HTR-8/SVneo (cell line): ENCODE measurements at places on chromosomes 7 and 10.

- DNase-seq: no peak
Measured at GRCh38 chr10:21888959-21889358, 114.6 kb downstream of the DNAJC1 start.

DNA sequence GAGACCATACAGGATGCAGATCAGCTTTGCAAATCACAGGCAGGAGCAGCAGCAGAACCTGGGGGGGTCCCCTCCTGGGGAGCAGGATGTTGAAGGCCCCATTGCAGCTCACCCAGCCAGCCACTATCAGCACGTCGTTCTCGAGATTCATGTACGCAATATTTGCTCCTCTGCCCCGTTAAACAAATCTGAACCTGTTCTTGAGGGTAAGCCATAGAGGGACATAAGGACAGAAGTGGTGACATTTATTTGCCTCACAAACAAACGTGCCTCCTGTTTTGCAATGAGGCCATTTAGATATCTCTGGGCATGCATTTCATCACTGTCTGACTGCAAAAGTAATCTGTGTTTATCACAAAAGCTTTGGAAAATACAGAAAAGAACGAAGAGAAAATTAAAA, 87.3 kb upstream of the BAIAP2L1 start:
- DNase-seq: no peak

DNA sequence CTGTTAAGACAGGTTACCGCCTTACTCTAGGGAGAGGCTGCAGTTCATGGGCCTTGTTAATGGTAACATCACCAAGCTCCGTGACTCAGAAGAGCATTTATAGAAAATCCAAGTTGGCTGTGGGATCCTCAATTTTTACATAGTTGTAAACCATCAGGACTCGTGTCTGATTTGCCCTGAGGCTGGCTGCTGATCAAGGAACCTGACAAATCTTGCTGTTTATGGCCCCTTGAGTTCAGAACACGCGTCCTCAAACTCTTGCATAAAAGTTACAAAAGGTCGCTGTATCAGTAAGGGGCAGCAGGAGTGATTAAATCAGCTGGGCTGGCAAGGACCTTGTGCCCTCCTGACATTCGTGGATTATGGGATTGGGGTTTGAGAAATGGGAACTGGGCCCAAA, 4.6 kb downstream of the SLC13A4 start:
- DNase-seq: no peak

DNA sequence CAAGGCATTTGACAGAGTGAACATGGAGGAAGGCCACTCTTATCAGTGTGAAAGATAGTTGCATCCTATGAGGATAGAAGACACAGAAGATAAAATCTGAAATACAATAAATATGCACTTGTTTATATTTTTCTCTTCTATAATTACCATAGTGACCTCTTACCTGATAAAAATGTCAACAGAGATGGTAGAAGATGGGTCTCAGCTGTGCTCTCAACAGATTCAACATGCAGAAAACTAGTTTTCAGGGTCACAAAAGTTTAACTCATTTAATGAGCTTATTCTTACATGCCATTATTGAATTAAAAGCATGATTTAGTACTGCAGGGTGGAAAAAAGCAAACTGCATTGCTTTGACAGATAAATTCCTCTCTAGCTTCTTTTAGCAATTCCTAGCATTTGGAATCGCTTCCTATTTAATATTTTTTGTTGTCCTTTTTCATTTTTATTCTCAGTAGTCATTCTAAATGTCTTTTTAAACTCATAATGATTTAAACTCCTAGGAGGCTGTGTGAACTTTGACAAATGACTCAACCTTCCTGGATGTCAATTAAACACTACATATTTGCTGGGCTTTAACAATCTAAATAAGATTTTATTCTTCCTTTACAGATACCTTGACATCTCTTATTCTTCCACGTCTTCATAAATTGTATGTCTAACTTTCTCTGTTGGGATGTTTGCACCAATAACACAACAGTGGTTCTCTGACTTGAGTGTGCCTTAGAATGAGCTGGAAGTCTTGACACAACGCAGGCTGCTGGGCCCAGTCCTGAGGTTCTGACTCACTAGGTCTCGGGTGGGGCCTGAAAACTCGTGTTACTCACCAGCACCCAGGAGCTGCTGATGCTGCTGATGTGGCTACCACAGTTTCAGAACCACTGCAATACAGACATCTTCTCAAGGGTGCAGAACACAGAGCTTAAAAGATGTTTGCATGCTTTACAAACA, 565.5 kb upstream of the IGFBP3 start:
- DNase-seq: no peak
